Uterus (tissue), 4 donors: ENCODE measurements at places on chromosomes 16 and 17.
A peak's percentile ranks its signal among the peaks of the same experiment; 100 is the strongest.

GRCh38 chr16:71493213-71493612 lies 4.1 kb upstream of the ZNF19 start:
- no peak for DNase-seq

- DNase-seq, result no peak
These were observed 23.2 kb upstream of the MEAK7 start for GRCh38 chr16:84527532-84528269.

DNA sequence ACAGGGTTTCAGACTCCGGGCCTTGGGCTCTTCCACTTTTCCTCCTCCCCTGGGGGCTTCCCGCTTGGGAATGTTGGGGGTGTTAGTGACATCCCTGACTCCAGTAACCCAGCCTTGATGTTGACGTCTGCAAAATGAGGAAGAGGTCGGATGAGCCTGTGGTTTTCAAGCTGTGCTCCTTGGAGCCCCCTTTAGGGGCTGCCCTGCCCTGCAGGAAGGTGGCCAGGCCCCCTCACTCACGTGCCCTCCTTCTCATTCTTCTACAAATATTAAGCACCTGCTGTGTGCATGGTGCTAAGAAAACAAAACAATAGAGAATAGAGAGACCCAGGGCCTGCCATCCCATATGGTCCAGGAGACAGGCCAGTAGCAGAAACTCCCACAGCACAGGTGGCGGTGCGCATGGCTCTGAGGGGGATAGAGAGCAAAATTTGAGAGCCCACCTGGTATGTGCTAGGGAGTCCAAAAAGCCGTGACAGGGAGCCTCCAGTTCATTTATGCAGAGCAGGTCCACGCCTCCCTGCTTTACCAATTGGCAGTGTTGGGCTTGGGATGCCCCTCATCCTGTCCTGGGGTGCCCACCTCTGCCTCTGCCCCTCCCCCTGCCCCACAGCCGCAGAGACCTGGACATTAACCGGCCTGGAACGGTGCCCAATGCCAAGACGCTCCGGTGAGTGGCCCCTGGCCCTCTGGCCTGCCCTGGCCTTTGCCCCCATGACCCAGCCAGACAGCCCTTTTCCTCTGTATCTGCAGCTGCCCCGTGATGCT lies 7.4 kb downstream of the NDRG4 start:
- DNase-seq, result no peak

DNA sequence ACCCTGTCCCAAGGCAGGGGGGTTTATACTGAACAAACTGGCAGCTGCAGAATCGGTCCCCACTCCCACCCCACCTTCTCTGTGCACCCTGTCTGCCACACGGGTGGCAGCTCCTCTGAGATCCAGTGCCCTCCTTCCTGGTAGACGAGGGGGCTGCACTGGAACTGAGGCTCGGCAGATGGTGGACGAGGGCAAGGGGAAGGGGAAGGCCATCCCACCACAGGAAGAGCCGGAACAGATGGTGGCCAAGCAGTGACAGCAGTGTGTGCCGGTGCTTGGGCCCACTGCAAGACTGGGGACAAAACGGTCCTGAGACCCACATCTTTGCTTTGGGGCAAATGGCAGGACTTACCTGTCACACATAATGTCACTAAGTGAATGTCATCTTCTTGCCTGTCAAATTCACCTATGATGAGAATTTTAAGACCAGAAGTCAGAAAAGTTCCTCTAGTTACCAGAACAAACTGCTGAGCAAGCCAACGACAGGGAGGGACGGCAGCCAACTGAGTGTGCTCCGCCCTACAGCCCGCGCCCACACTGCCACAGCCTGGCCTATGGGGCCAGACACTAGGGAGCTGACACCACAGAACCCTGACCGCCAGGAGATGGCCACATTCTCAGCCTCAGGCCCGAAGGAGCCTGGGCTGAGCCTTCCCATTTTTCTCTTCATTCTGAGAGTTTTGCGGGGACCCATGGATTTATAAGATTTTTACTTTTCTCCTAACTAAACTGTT lies 14.4 kb downstream of the NTAN1 start:
- DNase-seq, result peak; percentile 78

GRCh38 chr16:83807327-83807709 lies 460 bp upstream of the HSBP1 start:
- DNase-seq, result no peak

DNA sequence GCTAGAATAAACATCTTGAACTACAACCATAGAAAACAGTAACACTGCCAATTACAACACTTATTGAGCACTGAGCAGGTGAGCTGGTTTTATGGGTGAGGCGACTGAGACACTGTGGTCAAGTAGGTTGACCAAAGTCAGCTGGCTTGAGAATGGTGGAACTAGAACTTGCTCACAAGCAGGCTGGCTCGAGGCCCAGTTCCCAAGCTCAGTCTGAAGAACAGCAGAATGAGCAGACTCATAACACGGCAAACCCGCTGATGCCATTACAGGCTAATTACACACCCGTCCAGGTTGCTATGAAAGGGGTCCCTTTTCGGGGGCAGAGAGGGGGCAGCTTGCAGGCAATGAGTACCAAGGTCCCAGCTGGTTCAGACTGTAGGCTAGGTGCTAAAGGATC lies 6.5 kb downstream of the ZZEF1 start:
- DNase-seq, result no peak

DNA sequence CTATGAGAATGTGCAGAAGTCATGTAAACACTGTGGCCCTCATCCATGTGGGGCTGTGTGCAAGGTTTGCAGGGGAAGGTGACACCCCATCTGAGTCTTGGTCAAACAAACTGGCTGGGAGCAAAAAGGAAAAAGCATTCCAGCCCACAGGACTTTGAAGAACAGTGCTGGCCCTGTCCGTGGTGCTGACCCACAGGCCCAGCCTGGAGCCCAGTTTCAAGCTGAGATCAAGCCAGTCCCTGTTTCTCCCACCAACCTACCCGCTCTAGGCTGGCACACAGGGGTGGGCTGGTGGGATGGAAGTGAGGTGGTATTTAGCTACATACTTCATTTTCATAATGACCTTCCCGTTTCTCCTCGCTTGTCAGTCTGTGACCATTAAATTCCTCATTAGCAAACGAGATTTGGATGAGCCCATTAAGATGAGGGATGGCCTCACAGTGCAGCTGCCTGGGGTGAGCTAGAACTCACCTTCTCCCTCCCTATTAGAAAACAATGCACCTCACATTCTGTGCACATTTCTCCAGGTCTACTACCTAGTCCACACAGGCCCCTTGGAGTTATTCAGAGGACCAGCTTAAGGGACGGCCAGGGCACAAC lies 12.6 kb upstream of the RPL38 start:
- no peak for DNase-seq

DNA sequence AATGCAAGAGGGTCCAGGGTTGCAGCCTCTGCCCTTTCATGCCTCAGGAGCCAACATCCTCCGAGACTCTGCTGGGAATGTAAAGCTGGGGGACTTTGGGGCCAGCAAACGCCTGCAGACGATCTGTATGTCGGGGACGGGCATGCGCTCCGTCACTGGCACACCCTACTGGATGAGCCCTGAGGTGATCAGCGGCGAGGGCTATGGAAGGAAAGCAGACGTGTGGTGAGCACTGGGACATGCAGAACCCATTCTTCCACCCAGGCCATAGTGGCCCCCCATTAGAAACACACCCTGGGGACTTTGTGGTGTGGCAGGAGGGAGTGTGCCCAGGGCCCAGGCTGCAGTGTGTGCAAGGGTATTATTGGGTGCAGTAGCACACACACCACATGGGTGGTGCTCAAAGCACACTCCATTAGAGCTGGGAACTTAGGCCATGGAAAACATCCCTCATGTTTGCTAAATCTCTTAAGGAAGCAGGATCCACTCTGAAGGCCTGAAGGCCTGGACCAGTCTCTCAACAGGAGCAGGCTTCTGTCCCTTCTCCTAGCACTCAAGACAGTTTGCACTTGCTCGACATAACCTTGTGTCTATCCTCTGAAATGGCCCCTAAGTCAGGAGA lies 7.6 kb downstream of the LIMD2 start:
- no peak for DNase-seq

- no peak for DNase-seq
These were observed 27.8 kb upstream of the MEIOC start for GRCh38 chr17:44628243-44629188.

DNA sequence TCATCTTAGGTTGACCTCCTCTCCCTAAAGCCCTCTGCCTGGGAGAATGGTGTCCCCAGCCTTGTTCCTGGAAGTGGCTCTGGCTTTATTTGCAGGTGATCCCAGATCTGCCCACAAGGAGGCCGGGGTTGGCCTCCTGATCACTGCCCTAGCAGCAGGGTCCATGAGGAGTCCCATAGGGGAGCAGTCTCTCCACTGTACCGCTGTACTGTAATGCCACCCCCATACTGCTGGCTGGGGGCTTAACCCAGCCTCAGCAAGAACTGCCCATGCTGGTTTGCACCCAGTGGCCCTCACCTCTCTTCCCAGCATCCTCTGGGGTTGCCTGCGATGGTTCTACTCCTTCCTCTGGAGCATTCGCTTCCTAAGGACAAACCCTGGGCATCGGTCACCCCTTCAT lies 39.1 kb downstream of the PSME3IP1 start:
- no peak for DNase-seq

- peak; percentile 43 for DNase-seq
These were observed 17.3 kb upstream of the WFDC1 start for GRCh38 chr16:84277244-84277823.

GRCh38 chr16:17271687-17272086 lies 199.1 kb downstream of the XYLT1 start:
- DNase-seq, result no peak

- no peak for DNase-seq
These were observed 67.9 kb downstream of the TRIM37 start for GRCh38 chr17:59038734-59039133.
